ENCODE measurements at places on chromosomes 3 and 15.

GRCh38 chr3:102084704-102085103 is 235.4 kb downstream of the NFKBIZ start:
- DNase-seq: no peak

DNA sequence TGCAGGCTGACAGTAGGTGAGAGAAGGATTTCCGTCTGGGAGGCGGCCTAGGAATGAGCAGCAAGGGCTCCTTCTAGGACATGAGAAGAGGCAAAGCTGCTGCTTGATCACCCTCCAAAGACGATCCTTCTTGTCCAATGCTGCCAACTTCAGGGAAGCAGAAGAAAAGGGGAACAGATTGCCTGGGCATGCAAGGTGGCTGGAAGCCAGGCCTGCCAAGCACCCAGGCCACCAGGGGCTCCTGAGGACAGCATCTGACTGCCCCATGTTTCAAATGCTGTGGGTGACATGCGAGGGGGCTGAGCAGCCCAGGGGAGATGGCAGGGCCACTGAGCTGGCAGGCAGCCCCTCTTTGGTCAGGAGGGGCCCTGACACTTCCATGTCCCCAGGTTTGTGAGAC is 3.3 kb upstream of the GRIP2 start:
- DNase-seq: no peak

- DNase-seq: no peak
Observed at GRCh38 chr15:70586241-70586640, 177.1 kb downstream of the UACA start.

- peak; percentile 91 for DNase-seq
Observed at GRCh38 chr3:169173231-169173630, 490.3 kb downstream of the MECOM start.

GRCh38 chr3:156513619-156514018 is 41.3 kb downstream of the SSR3 start:
- no peak for DNase-seq

DNA sequence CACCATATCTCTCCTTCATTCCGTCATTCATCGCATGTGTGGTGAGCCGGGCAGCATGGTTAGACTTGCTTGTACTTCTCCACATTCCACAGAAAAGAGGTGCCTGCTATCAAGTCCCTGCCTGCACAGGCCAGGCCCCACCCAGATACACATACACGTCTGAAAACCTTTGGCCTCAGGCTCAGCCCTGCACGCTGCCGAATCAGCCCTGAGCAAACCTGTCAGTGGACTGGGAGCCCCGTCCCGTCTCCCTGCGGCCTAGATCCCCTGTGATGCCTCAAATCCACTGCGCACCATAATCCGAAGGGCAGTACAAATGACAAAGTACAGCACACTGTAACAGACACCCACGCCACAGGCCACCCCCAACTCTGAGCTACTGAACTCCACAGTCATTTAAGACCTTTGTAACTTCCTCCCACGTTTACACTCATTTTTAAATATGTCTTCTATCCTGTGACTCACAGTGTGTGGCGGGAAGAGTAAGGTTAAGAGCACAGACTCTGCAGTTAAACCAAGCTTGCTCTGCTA is 67.1 kb downstream of the MB21D2 start:
- peak; percentile 96 for DNase-seq

DNA sequence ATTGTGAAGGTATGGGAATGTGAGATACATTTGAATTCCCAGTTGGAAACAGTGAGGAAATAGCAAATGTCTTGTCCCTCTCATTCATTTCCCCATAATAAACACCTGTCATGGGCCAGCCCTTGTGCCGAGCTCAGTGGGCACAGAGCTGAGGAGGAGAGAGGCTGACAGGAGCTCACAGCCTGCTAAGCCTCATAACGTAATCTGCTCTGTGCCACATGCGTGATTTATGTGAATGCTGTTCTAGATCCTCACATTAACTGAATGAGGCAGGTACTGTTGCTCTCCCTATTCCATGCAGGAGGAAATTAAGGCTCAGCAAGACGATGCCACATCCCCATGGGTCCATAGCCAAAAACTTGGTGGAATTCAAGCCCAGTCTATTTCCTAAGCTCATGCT is 35.2 kb upstream of the RHO start:
- DNase-seq: no peak

DNA sequence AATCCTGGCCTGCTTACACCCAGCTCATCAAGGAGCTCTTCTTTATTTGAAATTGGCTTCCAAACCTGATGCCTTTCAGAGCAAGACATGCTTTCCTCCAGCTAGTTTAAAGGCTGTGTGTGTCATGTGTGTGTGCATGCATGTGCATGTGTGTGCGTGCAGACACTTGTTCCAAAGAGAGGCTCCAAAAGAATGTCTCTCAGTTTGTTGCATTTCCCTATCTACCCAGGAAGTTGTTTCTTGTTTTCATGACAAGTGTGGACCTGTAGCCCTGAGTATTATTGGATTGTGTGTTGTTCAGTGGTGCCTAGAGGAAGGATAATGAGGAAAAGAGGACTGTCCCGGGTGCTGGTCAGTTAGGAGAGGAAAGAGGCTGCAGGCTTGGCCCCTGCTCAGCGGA is 240.0 kb downstream of the THSD4 start:
- peak; percentile 97 for DNase-seq

DNA sequence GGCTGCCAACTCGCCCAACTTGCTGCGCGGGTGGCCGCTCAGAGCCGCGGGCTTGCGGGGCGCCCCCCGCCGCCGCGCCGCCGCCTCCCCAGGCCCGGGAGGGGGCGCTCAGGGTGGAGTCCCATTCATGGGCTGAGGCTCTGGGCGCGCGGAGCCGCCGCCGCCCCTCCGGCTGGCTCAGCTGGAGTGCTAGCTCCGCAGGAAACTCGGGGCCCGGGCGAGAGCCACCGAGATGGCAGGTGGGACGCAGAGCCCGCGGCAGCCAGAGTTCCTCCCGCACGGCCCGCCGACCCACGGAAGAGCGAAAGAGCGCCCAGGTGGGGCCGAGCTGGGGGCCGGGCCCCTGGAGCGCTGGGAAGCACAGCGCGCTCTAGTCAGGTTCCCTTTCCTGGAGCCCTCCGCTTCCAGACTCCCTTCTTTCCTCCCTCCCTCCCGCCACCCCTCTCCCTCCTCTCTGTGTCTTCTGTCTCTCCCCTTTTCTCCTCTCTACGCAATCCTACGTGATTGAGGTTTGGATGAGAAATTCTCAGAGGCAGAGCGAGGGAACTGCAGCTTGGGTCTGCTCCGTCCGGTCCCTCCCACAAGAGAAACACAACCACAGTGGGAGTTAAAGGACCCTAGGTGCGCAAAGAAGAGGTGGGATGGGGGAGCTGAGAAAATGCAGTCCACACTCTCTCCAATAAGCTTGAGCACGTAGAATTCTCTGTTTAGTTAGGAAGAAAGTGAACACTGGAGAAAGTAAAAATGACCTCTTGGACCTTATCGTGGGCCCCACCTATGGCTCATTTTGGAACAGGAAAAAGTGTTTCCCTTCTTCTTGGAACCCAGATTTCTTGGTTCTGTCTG is 317.3 kb downstream of the FGF12 start:
- no peak for DNase-seq

DNA sequence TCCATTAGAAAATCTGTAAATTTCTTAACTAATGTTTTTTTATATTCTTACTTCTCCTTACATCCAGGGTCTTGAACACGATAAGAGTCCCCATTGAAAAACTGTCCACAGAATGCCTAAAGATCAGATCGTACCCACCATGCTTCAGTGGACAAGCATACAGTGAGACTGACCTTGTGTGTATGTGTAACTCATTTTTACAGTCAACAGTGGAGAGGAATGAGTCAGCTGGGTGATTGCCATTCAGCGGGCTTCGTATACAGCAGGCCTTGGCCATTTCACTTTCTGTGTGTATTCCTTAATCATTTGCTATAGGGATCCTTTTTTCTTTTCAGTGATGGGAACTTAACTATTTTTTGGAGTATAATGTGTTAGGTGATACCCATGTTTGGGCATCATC is 10.6 kb downstream of the PARP14 start:
- DNase-seq: peak; percentile 77

DNA sequence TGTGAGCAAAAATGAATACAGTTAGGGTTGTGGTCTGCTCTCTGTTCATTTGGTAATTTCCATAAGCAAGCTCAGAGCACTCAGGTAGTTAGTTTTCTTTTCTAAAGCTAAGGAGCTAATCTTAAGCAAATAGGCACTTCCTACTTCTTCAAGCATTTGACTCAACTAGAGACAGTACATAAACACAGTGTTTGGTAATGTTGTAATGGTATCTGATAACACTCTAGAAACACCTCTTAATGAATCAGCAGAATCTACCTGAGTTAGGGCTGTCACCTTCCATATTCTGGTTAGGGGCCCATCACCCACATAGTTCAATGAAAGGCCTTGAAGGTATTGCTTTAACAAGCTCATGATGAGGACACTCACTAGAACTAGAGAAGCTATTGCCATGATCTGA is 83.1 kb downstream of the PLCH1 start:
- DNase-seq: peak; percentile 84

- no peak for DNase-seq
Observed at GRCh38 chr15:84400017-84400740, 164.6 kb downstream of the GOLGA6L4 start.

GRCh38 chr3:124774327-124774718 is 44.1 kb downstream of the UMPS start:
- DNase-seq: no peak

DNA sequence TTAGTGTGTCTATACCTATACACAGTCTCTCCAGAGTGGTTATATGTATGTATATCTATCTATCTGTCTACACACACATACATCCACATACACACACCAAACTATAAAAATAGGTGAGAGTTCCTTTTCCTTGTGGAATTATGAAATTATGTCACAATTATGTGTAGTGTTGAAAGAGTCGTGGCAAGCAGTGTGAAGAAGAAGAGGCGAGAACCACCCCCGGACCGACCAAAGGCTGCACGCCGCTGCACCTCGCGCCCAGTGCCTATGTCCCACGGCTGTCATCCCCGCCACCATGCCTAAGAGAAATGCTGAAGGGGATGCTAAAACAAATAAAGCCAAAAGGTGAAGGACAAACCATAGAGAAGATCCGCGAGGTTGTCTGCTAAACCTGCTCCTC is 95.0 kb upstream of the RAP2B start:
- DNase-seq: no peak
